Endothelial cell of umbilical vein (primary cell): ENCODE measurements at places on chromosomes 11 and 22. TPM values are rescaled to one million over a fixed set of nuclear protein-coding genes. Genes with fewer than 3 reads are reported as not detected.

DNA sequence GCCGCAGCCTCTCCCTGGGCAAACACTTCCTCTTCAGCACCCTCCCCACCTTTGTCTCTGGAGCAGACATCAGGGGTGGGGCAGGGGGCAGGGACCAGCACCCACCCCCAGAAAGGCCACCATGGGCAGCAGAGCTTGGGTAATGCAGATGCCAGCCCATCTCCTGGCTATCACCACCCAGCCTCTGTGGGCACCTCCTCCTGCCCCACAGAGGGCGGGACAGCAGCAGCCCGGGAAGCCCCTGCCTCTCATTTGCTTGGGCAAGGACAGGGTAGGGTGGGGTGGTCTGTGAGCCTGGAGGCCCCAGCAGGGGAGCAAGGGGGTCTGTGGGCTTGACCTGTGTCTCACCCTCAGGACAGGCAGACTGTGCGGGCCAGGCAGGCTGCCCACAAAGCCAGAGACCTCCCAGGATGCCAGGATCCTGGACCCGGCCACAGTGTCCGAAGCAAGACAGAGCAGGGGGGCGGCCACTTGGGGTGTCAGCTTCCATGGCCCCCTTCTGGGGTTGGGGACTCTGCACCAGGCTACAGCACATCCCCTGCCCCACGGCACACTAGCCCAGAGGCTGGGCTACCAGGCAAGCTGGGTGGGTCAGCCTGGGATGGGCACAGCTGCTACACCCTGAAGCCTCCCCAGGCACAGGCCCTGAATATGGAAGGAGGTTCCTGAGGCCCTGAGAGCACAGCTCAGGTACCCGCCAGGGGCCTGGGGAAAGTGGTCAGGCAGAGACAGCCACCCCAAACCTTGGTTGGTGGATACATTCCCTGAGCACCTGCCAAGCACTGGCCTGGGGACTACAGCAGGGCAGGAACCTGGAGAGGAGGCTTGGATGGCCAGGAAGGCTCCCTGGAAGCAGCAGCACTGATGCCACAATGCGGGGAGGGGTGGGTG is 4.5 kb downstream of the RNH1 start:
- no peak for DNase-seq

CD3D gene
- not detected in 2 replicates for total RNA-seq

DNA sequence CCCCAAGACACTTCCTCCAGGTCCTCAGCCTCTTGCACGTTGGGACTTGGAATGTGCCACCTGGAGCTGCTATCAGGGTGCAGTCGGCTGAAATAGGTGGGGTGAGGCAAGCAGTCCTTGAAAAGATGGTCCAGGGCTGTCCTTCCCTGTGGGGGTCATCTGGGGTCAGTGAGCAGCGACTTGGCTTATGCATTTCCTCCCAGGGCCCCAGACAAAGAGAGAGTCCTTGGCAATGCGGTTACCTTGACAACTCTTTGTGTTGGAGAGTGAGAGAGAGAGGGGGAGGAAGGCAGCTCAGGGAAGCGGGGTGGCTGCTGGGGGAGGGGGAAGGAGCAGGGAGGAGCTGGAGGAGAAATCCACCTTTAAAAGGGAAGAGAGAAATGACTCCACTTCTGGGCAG is 93.8 kb downstream of the MIAT start:
- DNase-seq = peak; percentile 84

- DNase-seq = peak; percentile 61
Measured at GRCh38 chr11:35615921-35616900, 2.0 kb upstream of the FJX1 start.

DNA sequence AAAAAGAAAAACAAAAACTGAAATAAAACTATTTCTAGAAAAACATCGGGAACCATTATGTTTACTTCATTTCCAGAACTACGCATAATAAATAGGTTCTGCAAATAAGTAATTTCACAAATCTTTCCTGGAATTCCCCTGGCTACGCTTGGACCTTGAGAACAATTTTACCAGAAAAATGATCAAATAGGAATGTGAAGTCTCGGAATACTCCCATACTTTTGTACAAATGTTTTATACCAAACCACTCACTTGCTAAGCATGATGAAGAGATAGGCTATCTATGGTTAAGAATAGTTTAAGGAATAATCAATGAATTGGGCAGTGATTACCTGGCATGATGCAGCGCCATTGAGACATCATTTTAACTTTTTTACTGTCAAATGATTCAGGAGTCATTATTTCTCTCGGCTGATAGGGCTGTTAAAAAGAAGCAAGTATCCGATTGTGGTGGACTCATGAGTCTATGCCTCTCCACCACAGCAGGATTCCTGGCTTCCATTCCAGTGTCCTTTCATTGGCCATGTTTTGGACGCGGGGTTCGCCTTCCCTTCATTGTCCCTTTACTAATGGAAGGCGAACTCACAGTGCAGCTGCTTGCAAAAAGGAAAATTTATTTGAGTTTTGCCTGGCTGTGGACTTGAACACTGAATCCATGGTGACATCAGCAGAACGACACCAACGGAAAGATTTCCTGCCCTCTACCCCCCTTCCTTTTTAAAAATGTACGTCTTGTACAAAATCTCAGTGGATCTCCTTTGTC is 39.9 kb upstream of the BLID start:
- no peak for DNase-seq

DNA sequence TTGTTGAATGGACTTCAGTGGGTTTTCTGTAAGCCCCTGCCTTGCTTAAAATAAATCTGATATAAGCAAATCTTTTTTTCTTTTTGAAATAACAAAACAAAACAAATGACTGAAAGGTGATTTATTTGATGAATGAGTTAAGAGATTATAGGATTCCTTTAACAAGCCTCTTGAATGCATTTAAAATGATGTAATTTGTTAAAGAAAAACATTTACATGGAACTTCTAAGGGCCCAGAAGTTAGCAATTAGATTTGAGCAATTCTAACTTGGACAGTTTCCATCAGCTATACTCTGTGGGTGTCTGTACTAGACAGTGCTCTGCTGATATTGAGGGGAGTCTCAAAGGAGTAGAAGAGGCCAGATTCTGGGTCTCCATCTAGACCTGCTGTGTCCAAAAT is 143.5 kb upstream of the RAG2 start:
- DNase-seq = no peak
